Endothelial cell (in vitro differentiated cells): ENCODE measurements at places on chromosomes 1 and 21.

- no peak for DNase-seq
Measured at GRCh38 chr21:29125979-29126378, 4.5 kb upstream of the MAP3K7CL start.

DNA sequence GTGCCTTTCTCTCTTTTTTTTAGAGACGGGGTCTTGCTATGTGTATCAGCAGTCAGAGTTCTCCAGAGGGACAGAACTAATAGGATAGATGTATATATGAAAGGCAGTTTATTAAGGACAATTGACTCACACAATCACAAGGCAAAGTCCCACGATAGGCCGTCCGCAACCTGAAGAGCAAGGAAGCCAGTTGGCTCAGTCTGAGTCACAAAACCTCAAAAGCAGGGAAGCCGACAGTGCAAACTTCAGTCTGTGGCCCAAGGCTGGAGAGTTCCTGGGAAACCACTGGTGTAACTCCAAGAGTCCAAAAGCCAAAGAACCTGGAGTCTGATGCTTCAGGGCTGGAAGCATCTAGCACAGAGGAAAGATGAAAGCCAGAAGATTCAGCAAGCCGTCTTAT is 16.3 kb upstream of the H3-3A start:
- DNase-seq: no peak

GRCh38 chr21:15414057-15414456 is 315.7 kb upstream of the USP25 start:
- DNase-seq: no peak

- no peak for DNase-seq
Measured at GRCh38 chr1:93051961-93052360, 27.1 kb upstream of the MTF2 start.
